ENCODE measurements at places on chromosomes 2 and 18.

DNA sequence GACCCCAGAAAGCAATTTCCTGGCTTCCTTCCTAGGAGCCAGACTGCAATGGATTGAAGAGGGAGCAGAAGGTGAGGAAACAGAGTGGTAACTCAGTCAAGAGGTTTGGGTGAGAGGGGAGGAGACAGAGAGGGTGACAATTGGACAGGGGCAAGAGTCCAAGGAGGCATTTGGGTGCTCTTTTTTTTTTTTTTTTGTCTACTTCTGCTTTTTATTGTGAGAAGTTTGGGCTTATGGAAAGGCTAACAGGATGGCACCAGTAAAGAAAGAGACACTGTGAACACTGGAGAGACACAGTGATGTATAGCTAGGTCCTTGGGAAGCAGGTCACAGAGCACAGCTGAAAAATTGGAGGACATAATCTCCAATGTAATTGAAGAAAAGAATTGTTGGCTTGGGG lies 25.0 kb downstream of the CYBRD1 start:
- DNase-seq: no peak

DNA sequence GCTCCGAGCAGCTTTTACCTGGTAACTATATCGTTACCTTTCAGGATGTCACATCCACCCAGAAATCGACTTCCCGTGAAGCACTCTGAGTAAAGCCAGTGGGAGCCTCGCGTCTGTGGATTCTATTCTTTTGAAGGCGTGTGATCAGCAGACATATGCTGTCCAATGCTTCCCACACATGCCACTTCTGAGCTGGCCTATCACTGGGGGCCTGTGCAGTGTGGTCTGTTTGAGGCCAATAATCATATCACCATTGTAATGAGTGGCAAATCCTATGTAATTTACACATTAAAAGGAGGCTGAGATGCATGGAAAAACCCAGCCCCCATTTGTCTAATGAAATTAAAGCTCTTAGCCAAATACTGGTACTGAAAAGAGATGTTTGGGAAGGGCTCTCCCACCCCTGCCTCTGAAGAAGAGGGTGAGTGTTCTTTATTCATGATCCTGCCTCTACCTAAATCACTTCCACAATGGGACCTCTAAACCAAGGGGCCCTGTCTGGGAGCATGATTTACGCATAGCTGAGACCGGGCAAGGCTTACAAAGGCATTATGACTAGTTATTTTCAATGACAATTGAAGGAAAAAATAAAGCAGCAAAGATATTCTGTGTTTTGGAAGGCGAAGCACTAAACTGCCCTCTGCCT lies 686.8 kb downstream of the ZEB2 start:
- DNase-seq: no peak

GRCh38 chr2:75627902-75628504 lies 18.6 kb upstream of the MRPL19 start:
- DNase-seq: peak; percentile 76

- peak; percentile 65 for DNase-seq
These were observed 12.6 kb downstream of the RTP5 start for GRCh38 chr2:241882091-241882625.

- peak; percentile 72 for DNase-seq
These were observed 879 bp downstream of the TMEM178A start for GRCh38 chr2:39666491-39667101.

- DNase-seq: no peak
These were observed 114.0 kb downstream of the FAM210A start for GRCh38 chr18:13612196-13612997.

GRCh38 chr2:173373290-173373689 lies 18.6 kb downstream of the CDCA7 start:
- no peak for DNase-seq

GRCh38 chr2:26558271-26559043 lies 80.5 kb upstream of the OTOF start:
- peak; percentile 74 for DNase-seq

GRCh38 chr2:234881413-234882241 lies 70.2 kb upstream of the SH3BP4 start:
- DNase-seq: peak; percentile 19
